Heart left ventricle (tissue), 16 donors: ENCODE measurements at places on chromosomes 5 and 9.

- no peak for DNase-seq
Measured at GRCh38 chr5:38888041-38888440, 42.2 kb downstream of the OSMR start.

GRCh38 chr5:58259685-58260152 is 200.2 kb downstream of the PLK2 start:
- no peak for DNase-seq

DNA sequence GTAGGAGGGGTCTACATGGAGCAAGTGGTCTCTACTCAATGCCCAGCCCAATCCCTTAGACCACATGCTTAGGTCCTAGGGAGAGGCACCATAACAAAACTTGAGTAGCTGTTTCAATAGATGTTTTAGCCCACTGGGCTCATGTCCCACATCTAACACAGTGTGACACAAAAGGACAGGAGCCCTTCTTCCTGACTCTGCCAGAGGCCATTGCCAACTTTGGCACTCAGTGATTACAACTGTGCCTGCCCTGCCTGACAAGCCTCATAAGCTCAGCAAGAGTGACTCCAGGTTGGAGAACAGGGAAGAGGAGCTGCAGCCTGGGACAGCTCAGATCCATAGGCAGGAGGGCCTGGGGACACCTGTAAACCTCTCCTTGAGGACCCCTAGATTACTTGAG is 230.8 kb downstream of the ENC1 start:
- DNase-seq, result no peak

- no peak for DNase-seq
Measured at GRCh38 chr9:126480813-126481212, 132.9 kb upstream of the LMX1B start.

DNA sequence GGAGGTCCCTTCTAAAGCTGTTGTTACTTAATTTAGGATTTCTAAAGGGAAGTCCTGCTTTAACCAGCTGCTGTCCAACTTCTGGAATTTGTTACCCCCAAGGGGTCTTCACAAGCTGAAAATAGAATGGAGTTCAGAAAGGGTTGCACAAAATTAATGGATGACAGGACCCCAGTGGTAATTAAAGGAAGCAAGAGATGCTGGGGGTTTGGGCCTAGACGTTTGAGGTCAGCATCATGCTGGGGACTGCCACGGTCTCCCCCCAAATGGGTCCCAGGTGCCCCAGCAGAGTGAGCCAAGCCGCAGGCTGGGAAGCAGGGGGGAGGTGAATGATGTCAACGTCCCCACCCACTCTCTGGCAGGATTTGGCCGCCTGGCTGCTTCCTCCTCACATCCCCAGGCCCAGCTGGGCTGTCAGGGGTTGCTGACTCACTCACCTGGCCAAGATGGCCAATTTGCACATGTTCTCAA is 97.5 kb upstream of the ARAP3 start:
- DNase-seq, result peak; percentile 67

DNA sequence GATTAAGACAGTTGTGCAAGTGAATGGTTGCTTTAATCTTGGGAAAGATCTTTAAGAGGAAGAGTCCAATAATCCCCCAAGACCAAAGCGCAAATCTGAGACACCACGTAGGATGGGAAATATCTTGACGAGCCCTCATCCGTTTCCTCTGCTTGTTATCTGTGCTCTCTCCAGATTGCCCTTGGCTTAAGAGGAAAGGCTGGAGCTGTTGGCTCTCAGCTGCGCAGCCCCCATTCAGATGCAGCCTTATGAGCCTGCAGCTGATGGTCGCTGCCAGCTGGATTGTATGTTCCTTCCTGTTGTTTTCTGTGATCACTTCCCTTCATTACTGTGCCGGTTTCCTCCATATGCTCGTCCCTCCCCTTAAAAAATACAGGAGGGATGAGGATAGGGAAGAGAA is 47.7 kb downstream of the PWWP2A start:
- DNase-seq, result no peak
